ENCODE measurements at places on chromosomes 6 and 20.

GRCh38 chr20:1388741-1389483 lies 3.9 kb downstream of the FKBP1A start:
- no peak for DNase-seq

DNA sequence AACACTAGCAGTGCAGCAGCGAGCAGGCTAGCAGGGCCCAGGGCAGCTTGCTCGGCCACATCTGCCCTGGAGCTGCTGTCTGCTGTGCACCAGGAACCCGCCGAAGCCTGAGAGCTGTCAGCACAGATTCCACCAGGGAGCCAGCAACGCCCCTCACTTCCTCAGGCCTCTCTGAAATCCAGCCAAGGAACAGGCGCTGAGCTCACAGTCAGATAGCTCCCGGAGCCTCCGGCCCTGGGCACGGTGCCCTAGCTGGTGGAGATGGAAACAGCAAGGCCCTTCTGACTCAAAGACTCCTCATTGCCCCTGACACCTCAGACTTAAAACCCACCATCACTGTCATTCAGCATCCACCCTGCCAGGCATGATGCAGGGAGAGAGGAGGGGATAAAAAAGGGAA lies 839.4 kb downstream of the MAFB start:
- DNase-seq = peak; percentile 97

DNA sequence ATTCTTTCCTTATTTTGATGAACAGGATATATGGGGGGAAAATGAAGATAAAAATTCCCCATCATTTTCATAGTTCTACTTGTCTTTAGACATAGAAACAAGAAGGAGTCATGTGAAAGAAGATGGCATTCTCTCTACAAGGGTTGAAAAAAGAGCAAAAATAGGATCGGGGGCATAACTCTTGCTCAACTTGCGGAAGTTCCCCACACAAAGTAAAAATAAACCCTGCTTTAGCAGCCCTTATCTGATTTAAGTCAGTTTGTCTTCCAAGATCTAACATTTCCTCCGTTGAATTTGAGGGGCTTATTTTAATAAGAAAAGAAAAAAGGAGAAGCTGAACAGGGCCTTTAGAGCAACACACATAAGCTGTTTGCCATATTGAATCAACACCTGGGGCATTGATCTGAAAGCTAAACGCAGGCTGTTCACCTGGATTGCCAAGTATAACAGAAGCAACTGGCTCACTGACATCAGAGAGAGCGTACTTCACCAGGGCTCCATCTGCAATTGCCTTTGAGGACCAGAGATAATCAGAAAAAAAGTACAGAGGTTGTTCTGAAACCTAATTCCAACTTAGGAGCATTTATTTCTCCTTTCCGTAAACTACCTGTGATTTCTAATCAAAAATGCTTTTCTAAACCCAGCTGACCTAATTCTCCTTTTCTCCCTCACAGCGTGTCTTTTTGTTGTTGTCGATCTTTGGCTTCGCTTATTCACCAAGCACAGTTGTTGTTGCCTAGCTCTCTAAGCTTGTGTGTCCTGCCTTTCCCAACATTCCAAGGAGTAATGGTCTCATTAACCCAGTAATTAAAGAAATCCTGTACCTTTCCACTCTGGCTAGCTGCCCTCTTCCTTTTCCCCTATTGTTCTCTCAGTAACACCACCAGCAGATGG lies 568.0 kb downstream of the KIF16B start:
- DNase-seq = no peak

- DNase-seq = no peak
Observed at GRCh38 chr6:90233994-90234393, 62.6 kb downstream of the BACH2 start.

DNA sequence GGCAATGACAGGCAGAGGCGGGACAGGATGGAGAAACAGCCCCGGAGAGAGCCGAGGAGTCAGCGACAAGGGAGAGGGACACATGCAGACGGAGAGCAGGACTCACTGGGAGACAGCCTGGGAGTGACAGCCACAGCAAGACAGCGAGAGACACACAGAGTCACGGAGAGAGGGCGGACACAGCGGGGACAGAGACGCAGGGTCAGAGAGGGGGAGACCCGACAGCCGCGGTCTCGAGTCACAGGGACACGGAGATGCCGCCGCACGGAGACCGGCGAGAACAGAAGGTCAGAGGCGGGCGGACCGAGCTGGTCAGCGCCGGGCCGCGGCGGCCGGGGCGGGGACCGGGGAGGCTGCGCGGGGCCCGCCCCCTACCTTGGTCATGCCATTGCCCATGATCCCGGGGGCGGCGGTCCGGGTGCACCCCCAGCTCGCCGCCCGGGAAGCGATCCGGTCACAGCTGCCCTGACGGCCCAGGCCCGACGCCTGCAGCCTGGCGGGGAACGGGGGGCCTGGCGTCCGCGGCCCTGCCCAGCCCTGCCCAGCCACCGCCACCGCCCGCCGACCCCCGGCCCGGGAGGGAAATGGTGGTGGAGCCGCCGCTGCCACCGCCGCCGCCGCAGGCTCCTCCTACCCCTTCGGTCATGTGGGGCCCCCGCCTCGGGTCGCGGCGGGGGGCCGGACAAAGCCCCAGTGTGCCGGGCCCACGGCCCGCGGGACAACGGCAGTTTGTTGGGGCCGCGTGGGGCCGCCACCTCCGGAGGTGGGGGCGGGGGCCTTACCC lies at the start of the genes DUSP15 and TTLL9:
Gene DUSP15, minus strand, starts transcription at position 586 of the 784 bp plus-strand sequence. Its CDS starts 190 bp downstream, at position 396.
Gene TTLL9, plus strand, starts transcription at position 693 of the 784 bp plus-strand sequence. CDS start 493 bp downstream, outside the sequence.
- peak; percentile 8 for DNase-seq

GRCh38 chr6:165649166-165650137 lies 13.6 kb downstream of the PDE10A start:
- no peak for DNase-seq

- no peak for DNase-seq
Observed at GRCh38 chr20:4431446-4431845, 290.3 kb upstream of the PRND start.

GRCh38 chr6:31149827-31150447 lies 7.7 kb downstream of the CCHCR1 start:
- DNase-seq = no peak

DNA sequence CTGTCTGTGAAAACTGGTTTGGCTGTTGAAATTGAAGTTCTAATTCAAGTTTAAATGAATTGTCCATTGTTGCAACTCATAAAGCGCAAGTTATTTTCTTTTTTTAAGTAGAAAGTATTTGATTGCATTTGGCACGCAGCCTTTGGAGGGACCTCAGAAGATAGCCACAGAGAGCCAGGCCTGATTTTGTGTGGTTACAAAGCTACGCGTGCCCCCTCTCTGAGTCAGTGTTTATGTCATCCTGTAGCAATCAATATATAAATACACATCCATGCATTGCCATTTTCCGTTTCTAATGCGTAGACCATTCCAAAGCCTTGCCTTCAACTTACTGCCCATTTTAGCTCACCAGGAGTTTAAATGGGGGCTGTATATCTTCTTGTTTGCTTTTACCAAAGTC lies 173.2 kb downstream of the TMEM242 start:
- no peak for DNase-seq

DNA sequence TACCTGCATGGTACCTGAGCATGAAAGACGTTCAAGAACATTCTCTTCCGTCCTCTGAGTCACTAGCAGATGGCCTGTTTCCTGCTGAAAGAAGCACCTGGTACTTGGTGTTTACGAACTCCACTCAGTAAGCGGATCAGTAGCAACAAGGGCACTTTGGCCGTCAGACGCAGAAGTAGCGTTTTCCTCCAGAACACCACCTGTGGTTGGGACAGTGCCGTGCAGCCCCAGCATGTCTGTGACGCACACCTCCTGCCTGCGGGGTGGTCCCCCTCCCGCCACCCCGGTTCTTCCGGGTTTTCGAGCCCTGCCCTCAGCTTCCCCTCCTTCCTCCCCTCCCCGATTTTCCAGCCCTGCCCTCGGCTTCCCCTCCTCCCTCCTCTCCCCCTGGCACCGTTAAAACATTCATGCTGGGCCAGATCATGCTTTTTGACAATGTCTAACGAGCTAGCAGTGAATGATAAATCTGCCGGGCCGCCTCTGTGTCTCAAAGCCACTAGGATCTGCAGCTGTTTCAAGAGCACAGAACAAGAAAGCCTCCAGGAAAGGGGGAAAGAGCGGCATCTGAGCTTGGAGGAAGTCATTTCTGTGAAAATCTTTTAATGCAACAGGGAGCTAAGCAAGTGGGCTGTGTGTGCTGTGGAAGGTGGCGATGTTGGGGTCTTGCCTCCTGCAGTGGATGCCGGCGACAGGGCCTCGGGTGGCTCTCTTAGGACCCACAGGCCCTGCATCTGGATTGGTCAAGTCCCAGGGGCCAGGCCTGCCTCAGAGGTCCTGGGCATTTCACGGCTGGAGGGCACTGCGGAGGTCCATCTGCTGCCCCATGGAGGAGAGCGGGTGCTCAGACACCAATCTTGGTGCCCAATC lies 207.9 kb downstream of the ERMARD start:
- no peak for DNase-seq

DNA sequence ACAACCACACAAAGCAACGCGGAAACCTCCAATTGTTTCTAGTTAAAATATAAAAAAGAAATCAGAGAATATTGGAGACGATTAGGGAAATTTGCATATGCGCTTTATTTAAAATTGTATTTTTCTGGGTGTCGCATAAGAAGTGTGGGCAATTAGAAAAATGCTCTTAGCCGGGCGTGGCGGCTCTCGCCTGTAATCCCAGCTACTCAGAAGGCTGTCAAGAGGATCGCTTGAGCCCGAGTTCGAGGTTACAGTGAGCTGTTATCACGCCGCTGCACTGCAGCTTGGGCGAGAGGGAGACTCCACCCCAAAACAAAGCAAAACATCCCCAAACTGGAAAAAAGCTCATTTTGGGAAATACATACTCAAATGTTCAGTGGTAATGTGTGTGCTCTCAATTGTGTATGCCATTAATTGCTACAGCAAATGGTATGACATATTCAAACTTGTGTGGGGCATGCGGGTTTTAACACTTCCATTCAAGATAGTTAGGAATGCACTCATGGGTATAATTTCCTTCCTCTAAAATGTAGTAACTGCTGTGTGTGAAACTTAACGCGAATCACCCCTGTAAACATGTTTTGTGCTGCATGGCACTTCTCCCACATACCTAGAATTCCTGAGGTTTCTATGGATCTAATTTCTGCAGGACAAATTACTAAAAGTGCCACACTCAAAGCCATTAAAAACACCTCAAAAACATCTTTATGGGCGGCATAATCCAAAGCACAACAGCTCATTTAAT lies 54.7 kb upstream of the HFE start:
- DNase-seq = peak; percentile 78

DNA sequence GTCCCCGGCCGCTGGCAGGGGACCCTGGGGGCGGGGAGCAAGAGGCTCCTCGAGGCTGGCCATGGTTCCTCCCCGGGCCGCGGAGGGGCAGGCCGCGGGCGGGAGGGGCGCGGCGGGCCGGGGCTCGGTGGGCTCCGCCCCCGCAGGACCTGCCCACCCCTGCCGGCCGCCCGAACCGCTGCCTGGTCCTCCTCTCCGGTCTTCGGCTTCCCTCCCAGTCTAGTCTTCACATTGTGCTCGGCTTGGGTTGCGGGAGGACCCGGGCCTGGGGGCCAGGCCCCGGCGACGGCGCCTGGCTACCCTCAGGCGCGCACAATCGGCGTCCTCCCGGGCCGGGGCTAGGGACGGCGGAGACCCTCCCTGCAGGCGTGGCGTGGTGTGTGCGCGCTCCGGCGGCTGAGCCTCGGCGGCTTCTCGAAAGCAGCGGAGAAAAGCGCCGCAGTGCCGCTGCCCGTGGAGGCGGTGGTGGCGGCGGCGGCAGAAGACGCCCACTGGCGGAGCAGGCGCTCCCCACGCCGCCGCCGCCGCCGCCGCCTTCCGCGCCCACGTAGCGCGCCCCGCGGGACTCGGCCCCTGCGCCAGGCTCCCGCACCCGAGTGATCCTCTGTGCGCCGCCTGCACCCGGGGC lies at the start of gene PDE10A:
Gene PDE10A, minus strand, starts transcription at position 493 of the 628 bp plus-strand sequence. Its CDS starts 430 bp downstream, at position 63.
- no peak for DNase-seq

DNA sequence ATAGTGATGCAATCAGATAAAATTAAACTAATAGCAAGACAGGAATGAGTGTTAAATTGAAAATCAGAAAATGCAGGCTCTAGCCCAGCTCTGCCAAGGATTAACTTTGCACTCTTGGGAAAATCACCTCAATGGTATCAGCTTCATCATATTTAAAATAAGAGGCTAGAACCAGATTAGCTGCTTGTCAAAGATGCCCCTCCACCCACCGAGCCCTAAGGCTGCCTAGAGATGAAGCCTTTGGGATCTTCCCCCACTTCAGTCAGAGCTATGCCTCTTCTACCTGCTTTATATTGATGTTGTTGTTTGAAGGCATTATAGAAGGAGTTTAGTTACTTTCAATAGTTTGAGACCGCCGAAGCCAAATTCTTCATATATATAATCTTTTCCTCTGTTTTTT lies 47.4 kb downstream of the HDDC2 start:
- no peak for DNase-seq

DNA sequence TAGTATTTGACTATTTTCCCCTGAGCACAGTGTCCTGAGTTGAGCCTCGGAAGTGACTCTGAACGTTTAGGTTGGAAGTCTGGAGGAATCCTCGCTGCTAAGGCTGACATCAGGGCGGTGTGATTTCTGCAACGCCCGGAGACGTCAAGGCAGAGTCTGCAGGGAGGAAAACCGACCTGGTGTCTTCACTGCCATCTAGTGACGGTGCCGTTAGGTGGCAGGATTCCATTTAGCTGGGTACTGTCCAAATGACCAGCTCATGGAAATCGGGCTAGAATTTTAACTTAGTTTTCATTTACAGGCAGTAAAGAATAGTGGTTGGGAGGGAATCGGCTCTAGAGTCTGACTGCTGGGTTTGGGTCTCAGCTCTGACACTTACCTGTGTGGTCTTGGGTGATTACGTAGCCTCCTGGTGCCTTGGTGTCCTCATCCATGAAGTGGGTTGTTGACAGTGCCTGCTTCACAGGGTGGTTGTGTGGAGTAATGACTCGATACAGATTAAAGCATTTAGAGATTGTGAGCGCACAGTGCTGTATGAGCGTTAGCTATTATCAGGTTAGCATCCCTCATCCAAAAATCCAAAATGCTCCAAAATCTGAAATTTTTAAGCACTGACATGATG lies 35.0 kb downstream of the FOXF2 start:
- peak; percentile 80 for DNase-seq

GRCh38 chr6:145863988-145864616 lies 49.5 kb upstream of the FBXO30 start:
- no peak for DNase-seq

- DNase-seq = no peak
Observed at GRCh38 chr20:12156252-12156651, 238.6 kb downstream of the BTBD3 start.

DNA sequence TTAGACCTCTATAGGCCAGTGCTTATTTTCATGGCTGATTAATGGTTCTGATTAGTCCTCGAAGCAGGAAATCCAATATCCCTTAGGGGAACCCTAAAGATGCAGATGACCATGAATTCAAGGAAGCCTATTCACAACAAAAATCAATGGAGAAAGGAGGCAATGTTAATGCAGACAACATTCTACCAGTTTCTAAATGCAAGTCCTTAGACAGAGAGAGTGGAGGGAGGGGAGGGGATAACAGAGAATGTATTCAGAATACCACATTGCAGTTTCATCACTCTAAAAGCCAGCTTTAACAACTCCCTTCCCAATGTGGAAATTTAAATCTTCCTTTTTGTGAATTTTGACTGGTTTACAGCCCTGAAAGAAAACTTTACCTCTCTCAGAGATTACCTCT lies 87.1 kb upstream of the POU3F2 start:
- no peak for DNase-seq

- DNase-seq = no peak
Observed at GRCh38 chr6:33869826-33870423, 66.1 kb upstream of the MLN start.

Measured in EH (cell line).